Astrocyte (in vitro differentiated cells and primary cell): ENCODE measurements at places on chromosomes 16 and 17. TPM values are rescaled to one million over a fixed set of nuclear protein-coding genes. Genes with fewer than 3 reads are reported as not detected.
A peak's percentile ranks its signal among the peaks of the same experiment; 100 is the strongest.

Gene CTF1
- 5.2 and 5.9 TPM in 2 replicates for total RNA-seq

GRCh38 chr16:11737713-11738112, 4.9 kb downstream of the TXNDC11 start:
- DNase-seq: no peak

Gene ZNF385C
- 0.36 and 0.39 TPM in 2 replicates for total RNA-seq

DNA sequence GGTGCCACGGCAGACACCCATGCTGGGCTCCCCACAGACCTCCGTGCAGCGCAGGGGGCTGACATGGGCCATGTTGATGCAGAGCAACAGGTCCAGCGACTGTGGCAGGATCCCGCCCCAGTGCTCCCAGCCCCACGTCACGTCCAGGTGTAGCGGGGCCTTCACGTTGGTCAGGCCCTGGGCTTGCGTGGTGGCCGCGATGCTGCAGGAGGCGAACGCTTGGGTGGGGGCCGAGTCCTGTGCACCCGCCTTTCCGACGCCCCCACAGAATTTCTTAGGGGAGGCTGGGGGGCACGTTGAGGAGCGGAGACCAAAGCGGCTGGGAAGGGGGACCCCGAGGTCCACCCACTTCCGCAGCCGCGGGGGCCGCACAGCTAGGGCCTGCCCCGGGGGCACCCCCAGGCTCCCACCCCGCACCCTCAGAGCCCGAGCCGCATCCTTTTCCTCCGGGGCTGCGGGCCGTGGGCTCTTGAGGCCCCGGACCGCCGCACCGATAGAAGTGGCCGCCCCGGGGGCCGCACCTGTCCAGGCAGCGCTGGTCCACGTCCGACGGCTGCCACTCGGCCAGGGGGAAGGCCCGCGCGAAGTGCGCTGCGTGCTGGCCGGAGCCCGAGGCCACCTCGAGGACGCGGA, 416 bp downstream of the METTL26 start:
- no peak for DNase-seq

DNA sequence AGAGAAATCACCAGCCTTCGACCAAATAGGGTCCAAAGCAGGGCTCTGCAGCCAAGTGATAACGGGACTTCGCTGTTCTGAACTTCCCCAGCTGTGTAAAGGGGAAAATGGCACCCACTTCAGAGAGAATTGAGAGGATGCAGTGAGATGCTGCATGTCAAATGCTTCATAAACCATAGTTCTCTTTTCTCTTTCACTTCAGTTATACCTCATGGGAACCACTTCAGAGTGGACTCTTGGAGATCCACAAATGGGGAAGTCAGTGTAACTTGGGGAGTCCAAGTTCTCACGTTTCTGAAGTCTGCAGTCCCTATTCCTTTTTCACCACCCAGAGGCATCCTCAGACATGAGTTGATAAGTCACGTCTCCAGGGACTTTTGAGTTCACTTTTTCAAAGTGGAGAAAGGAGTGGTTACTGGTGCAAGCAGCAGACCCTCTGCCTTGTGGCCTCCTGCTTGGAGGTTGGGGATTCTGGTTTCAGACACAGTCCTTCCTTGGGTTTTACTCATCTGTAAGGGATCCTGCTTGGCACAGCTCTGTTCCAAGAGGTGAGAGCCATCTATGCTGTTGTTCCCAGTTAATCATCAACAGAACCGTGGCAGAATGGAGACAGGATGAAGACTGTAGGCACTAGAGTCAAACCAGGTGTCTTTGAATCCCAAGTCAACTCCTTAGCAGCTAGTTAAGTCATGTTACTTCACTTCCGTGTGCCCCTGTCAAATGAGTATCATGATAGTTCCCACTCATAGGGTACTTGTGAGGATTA, 123.4 kb upstream of the NOL11 start:
- no peak for DNase-seq

GRCh38 chr17:69325518-69326376, 1.2 kb downstream of the ABCA5 start:
- DNase-seq: no peak

DNA sequence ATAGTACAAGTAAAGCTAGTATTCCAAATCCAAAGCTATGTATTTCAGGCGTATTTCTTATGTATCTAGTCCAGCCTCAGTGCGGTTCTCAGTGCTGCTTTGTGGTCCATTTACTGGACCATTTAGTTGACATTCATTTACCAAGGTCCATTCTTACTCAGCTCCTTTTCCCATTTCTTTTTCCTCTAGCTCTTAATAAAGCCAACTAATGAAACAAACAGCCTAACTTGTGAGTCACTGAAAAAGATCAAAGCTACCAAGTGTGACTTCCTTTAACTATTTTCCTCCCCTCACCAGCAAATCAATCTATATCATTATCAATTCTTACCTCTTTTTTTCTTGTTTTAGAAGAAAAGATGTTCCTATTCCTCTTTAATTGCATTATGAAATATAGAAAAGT, 64.0 kb downstream of the CYB561 start:
- peak; percentile 42 for DNase-seq

- DNase-seq: peak; percentile 70
These were observed 16.0 kb upstream of the SCNN1B start for GRCh38 chr16:23286131-23286532.

DNA sequence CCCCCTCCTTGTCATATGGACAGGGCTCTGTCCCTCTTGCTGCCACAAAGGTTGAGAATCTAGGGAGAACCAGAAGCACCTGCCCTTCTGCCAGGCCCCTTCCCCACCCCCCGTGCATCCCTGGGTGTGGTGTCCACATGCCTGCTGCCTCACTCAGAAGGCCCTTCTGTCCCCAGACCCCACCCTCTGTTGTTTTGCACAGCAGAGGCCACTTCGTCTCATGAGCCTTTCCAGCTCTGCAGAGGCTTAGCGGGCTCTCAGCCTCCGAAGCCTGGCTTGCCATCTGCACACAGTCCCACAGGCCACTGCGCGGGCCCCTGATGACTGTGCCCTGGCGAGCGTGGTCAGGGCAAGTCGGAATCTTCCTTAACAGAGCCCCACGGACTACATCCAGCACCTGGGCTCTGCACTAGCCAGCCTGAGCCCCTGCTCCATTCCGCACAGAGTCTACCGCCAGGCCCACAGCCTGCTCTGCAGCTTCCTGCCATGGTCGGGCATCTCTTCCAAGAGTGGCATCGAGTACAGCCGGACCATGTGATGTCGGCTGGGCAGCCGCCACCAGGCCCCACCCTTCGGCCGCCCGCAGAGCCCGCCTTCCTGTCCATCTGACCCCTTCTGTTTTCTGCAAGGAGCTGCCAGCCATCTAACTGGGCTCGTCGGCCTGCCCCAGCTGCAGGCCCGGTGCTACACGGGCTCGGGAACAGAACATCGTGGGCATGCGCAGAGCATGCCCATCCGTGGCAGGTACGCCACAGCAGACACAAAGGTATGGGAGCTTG, 10.8 kb downstream of the C16orf90 start:
- no peak for DNase-seq

GRCh38 chr16:57998992-57999365, 1.5 kb downstream of the ZNF319 start:
- DNase-seq: no peak

Gene KRT33A
- not detected in 2 replicates for total RNA-seq

- DNase-seq: no peak
These were observed 441 bp downstream of the CMTM4 start for GRCh38 chr16:66695935-66696668.

GRCh38 chr16:61763991-61764390, 272.2 kb downstream of the CDH8 start:
- no peak for DNase-seq

DNA sequence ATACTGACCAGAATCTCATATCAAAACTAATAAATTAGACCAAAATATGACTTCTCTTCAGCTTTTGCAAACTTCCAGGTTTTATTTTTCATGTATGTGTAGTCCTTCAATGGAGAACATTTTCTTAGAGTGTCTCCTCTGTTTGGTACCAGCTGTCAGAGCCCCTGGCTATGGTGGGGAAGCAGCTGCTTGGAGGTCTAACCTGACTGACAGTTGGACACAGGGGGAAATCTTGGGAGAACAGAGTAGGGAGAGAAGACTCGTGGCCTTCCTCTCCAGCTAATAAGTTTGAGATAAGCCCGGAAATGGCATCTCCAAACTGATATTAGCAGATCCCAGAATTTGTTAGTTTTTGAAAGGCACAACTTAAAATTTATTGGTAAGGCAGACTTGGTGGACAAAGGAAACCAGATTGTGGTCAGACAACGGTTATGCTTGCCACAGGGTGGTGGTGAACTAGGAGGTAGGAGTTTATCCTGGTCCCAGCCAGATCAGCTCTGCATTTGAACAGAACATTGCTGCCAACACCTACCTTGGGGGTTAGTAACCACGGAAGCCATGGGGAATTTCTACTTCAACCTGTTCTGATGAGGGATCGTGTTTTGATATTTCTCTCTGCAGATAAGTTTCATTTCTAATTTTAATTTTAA, 39.2 kb upstream of the IRX3 start:
- DNase-seq: no peak

Gene C16orf89
- not detected in 2 replicates for total RNA-seq

Gene CES5A
- total RNA-seq: not detected in 2 replicates

- DNase-seq: no peak
These were observed 127.1 kb downstream of the SPAG9 start for GRCh38 chr17:50993544-50993943.

- DNase-seq: no peak
These were observed 4.5 kb upstream of the PHKG2 start for GRCh38 chr16:30743716-30744115.

GRCh38 chr17:39965017-39965699, 2.4 kb downstream of the GSDMA start:
- DNase-seq: no peak

DNA sequence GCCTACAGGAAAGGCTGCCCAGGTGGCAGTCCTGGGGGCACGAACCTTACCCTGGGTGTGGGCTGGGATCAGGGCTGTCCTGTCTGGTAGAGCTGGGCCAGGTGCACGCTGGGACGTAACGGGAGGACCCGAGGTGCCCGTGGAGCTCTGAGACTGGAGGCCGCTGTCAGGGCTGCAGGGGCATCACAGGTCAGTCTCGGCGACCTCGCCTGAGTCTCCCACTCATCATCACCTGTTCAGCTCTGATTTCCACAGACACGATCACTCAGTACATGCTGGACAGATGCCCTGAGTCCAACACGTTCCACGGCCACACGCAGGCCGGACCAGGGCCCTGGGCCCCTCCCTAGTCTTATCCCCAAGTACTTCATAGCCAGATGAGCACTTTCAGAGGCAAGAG, 4.7 kb upstream of the CD300C start:
- no peak for DNase-seq

Gene PIK3R6
- total RNA-seq: not detected in 2 replicates

- DNase-seq: peak; percentile 70
These were observed 82.2 kb downstream of the SPECC1 start for GRCh38 chr17:20091174-20092029.

Gene AIPL1
- not detected in 2 replicates for total RNA-seq

GRCh38 chr17:838486-838885, 56.3 kb downstream of the MRM3 start:
- no peak for DNase-seq

- no peak for DNase-seq
These were observed 260.0 kb downstream of the HAPSTR1 start for GRCh38 chr16:9351440-9351839.

GRCh38 chr16:3187798-3188674, at the start of gene OR1F1:
TSS of gene OR1F1 (plus strand) at chr16:3188204.
- peak; percentile 62 for DNase-seq

Gene CBFA2T3
- 2.2 and 2.4 TPM in 2 replicates for total RNA-seq

DNA sequence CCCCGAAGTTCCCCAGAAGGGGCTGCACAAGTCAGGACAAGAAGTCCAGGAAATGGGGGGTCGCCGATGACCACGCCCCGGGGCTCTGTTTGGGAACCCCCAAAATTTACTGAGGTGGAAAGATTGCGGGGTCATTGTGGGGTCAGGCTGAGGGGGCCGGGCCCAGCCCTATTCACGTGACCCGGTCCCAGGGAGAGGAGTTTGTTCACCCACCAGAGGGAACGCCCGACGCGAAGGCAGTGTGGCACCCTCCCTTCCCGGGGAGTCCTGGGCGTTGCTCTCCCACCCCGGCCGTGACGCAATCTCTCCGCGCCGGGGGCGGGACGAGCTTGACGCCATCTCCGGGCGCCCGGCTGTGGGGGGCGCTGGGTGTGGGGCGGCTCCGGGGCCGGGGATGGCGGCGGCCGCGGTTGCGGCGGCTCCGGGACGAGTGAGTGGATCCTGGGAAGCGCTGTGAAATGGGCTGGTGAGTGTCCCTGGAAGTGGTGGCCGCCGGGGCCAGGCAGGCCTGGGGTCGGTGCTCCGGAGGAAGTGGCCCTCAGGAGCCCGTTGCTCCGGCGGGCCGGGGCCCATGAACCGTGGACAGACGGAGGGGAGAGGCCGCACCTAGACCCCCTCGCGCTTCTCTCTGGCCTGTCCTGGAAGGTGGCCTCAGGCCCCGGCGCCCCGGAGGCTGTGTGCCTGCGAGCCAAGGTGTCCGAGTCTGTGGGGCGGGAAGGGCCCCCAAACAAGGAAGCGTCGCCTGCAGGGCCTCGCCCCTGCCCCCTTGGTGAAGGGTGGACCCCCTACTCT, at the start of gene ATXN1L:
ATXN1L (plus strand) TSS at position 338 of the 792 bp plus-strand sequence. CDS start 3,765 bp downstream, outside the sequence.
- peak; percentile 76 for DNase-seq

Gene SOX9
- 33.8 and 37.7 TPM in 2 replicates for total RNA-seq

DNA sequence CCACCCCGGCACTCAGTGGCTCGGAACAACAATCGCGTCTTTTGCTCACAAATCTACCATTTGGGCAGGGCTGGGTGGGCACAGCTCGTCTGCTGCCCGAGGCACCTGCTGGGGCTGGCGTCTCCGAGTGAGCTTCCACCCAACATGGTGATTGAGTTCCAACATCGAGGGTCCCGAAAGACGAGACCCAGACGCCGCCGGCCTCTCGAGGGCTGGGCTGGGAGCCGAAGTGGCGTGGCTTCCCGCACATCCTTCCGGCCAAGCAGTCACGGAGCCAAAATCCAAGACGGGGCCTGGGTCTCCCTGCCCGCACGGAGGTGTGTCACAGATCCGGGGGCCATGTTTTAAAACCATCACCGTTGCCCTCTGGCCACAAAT, 7.5 kb upstream of the ZFPM1 start:
- DNase-seq: no peak

DNA sequence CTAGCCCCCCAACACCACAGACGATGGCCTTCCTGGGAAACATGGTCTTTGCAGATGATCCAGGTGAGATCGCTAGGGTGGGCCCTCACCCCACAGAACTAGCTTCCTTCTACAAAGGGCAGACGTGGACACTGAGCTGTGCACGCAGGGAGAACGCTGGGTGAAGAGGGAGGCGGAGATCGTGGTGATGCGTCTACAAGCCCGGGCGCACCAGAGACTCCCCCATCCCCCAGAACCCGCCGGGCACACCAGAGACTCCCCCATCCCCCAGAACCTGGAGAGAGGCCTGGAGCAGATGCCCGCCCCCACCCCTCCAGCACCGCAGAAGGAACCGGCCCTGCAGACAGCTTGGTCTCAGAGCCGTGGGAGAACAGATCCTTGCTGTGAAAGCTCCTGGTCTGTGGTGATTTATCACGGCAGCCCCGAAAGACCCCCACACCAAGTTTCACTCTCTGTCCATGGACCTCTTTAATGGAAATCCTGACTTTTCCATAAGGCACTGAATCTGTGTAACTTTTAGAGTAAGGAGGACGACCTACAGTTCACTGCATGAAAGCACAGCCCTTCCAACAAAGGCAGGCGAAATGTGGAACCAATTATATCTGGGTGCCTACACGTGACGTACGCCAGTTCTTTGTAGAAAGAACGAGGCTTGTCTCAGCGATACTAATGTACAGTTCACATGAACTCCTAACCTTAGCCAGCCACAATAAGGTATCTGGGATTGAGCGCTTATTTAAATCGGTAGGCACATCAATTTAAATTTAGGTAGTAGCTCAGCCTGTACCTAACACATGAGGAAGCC, 88.5 kb downstream of the ANKRD11 start:
- peak; percentile 33 for DNase-seq

GRCh38 chr17:17055286-17056155, 13.3 kb downstream of the MPRIP start:
- DNase-seq: no peak

Gene C1QTNF1
- 1.8 and 2.2 TPM in 2 replicates for total RNA-seq

Gene CCL7
- total RNA-seq: not detected in 2 replicates
